ENCODE measurements at places on chromosomes 16 and 17.

DNA sequence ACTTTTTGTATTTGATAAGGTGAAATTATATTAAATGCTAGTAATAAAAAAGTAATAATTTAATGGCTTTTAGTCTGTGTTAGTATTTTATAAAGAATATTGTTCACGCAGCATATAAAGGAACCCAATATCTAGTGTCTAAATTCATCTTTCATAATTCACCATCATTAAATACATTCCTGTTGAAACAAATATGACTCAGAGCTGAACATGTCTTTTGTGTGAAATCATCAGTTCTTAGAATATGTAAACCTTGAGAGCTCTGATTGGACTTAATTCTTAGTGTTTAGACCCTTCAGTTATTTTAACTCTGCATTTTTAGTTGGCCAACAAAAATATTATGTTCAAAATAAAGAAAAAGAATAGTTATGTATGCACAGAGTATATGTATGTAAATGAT, 71.8 kb downstream of the ABHD15 start:
- DNase-seq = no peak

GRCh38 chr17:32486701-32487472, at the start of gene CDK5R1:
CDK5R1 (plus strand) TSS chr17:32486993; CDS start chr17:32487621, 628 bp downstream.
- DNase-seq = peak; percentile 91

DNA sequence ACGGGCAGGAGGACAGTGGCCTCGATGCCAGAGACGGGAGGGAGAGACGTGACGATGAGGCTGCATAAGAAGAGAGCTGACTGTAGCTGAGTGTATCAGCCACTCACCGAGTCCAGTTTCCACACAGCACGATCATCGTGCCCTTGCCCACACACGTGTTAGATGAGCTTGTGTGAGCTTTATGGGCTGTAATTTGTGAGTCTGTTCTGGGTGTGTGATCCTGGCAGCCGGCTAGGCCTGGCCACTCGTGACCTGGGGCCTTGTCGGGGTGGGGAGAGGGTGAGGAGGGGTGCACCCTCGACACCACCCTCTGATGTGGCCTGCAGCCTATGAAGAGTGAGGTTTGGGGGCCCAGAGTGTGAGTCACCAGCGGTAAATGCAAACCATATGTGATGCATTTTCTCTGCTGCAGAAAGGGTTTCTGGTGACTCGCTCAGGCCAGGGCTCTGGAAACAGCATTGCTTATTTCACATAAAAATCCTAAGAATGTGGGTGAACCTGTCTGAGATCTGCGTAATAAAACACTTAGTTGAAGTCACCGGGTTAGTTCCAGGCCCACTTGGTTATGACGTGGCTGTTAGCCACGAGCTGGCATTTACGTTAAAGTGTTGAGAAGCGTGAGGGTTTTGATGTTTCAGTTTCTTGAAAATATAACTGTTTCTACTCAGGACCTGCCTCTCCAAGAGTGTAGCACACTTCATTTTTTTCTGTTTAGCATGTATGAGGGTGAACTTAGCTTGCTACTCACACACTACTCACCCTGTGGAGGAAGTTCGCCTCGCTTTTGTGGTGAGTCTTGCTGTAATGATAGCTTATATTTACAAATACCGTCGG, 4.2 kb downstream of the METRNL start:
- peak; percentile 81 for DNase-seq

DNA sequence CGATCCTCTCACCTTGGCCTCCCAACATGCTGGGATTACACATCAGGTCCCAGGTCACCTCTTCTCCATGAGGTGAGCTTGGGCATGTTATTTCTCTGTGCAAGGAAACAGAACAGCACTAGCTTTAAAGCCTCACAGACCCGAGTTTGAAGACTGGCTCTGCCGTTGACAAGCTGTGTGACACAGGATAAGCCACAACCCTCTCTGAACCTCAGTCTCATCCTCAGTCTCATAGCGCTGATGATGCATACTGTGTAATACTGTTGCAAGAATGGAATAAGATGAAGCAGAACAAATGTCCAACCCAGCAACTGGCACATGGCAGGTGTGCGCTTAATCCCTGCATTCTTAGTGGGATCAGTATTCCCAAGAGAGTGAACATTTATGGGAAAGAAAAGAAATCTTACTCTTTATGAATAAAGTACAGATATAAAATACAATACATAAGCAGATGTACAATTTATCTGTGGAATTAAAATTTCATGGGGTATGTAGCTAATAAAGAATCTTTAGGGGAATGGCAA, 43.5 kb downstream of the ABAT start:
- DNase-seq = peak; percentile 47

- DNase-seq = no peak
Measured at GRCh38 chr17:74712756-74713155, at the start of gene CD300LF. CD300LF (minus strand) TSS chr17:74712923; CDS start chr17:74712866, 57 bp downstream.
